Retinal pigment epithelial cell (primary cell): ENCODE measurements at places on chromosomes 2 and 18.

GRCh38 chr2:180692322-180692721 lies 288.1 kb upstream of the UBE2E3 start:
- DNase-seq, result no peak

DNA sequence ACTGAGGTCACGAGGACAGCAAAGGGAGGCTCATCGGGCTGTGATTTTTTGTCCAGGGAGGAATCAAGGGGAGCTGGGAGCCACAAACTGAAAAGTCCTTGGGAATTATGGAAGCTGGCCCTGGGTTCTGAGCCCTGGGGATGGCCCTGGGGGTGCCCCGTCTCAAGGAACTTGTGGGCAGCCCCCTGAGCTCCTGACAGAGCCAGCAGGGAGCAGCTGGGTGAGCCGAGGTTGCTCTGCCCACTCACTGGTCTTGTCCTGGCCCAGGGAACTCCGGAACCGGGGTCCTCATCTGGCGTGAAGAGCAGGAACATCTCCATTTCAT lies 61.3 kb upstream of the HDAC4 start:
- no peak for DNase-seq

GRCh38 chr2:127098711-127099110 lies 8.2 kb downstream of the BIN1 start:
- DNase-seq, result no peak

DNA sequence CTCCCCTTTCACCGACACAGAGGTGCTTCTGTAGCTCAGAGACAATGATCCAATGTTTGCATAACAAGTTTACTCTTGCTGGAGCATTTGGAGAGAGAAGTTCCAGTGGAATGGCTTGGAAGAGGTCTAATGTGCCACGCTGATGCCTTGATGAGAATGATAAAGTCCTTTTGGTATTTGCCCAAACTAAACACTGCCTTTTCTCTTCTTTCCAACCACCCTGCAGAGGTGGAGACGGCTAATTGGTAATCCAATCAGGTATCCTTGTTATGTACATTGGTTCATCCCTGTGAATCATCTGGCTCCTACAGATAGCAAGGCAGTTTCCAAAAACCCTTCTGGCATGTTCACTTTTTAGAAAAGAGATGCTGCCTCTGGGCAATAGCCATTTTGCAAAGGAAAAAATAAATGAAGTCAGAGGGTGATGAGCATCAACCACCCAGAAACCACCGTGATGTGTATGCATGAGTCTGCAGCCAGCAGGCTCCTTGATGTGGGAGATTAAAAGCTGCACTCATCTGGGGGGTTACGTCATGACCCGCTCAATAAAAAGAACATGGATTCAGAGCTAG lies 40.6 kb downstream of the KIAA2012 start:
- no peak for DNase-seq

- no peak for DNase-seq
Measured at GRCh38 chr2:100632037-100632436, 69.2 kb downstream of the PDCL3 start.

GRCh38 chr2:204065566-204065965 lies 129.0 kb downstream of the ICOS start:
- DNase-seq, result no peak

DNA sequence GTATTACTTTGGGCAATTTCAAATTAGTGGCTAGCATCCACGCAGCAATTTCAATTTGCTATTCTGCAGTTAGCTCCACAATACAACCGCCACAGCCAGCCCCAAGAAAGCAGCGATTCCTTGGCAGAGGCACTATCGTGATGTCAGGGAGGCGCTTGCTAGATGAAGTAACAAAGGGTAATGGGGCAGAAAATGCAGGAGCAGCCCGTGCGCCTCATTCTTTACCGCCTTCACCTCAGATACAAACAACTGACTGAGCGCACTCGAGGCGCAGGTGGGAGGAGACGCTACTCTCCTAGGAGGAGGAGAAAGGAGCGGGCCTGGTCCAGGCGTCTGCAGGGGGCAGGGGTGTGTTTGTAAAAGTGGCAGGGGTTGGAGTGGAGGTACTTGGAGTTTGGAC lies 76.9 kb upstream of the ASB18 start:
- no peak for DNase-seq
